ENCODE measurements at places on chromosomes 2 and 18.

- DNase-seq: no peak
Measured at GRCh38 chr2:182548031-182548950, 121.5 kb upstream of the PDE1A start.

- DNase-seq: no peak
Measured at GRCh38 chr2:190280565-190281350, 38.9 kb downstream of the HIBCH start.

DNA sequence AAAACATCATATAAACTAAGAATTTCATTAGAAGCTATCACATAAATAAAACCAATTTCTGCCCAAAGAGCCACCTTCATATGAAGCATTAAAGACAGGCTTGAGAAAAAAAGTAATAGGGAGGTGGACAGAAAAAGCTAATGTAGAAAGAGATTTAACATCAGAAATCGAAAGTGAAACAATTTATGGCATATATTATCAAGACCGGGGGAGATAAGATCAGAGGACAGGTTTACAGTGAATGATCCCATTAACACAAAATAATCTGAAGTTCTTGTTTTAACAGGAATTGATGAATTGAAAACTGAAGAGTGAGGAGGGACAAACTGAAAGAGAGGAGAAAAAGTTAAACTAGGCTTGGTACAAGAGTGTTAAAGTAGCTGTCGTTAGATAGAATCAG, 786.3 kb upstream of the FSHR start:
- no peak for DNase-seq

DNA sequence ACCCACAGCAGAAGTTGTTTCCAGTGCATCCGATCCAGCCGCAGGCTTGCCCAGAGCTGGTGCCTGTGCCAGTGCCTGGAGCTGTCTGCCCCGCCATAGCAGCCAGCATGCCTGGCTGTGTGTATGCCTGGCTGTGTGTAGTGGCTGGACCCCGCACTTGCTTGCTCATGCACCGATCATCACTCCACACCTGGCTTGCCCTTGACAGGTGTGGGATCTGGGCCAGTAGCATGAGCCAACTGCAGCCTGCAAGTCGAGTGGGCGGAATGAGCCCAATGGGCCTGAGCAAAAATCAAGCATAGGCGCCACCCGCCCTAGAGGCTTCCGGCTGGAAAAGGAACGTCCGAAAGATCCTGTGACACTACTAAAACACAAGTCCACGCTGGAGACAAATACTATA, 74.5 kb downstream of the EPB41L3 start:
- no peak for DNase-seq

DNA sequence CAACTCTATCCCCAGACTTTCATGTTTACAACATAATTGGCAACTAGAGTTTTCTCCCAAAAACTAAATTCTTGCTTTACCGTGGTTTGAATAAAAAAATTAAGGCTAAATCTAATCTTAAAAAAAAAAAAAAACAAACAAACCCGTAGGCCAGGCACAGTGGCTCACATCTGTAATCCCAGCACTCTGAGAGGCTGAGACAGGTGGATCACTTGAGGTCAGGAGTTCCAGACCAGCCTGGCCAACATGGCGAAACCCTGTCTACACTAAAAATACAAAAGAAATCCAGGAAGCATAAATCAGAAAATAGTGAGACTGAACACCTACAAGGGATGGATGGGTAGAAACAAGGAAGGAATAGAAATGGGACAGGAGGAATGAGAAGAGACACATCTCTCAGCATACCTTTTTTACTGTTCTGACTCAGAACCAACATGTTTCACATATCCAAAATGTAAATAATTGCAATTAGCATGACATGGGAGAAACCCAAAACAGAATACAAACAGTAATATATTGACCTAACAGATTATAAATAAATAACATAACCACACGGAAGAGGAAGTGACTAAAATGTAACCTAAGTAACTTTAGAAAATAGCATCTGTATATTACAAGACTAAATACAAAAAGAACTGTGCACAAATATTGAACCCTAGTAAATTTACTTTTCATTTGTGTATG, 17.5 kb downstream of the MGAT4A start:
- DNase-seq: no peak

DNA sequence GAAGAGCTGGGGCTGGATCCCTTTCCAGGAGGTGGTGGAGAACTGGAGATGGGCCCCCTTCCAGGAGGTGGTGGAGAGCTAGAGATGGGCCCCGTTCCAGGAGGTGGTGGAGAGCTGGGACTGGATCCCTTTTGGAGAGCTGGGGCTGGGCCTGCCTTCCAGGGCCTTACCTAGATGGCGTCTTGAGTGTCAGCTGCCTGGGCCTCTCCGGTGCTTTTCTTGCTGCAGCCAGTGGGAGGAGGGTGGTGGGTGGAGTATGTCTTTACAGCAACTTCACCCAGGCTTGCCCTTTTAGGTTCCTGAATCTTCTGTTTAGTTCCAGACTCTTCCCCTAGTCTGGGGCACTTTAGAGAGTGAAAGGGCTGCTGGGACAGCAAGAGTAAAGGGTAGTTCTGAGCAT, 19.1 kb upstream of the TXNDC2 start:
- DNase-seq: no peak

- DNase-seq: no peak
Measured at GRCh38 chr18:63216516-63217311, 102.9 kb downstream of the BCL2 start.

DNA sequence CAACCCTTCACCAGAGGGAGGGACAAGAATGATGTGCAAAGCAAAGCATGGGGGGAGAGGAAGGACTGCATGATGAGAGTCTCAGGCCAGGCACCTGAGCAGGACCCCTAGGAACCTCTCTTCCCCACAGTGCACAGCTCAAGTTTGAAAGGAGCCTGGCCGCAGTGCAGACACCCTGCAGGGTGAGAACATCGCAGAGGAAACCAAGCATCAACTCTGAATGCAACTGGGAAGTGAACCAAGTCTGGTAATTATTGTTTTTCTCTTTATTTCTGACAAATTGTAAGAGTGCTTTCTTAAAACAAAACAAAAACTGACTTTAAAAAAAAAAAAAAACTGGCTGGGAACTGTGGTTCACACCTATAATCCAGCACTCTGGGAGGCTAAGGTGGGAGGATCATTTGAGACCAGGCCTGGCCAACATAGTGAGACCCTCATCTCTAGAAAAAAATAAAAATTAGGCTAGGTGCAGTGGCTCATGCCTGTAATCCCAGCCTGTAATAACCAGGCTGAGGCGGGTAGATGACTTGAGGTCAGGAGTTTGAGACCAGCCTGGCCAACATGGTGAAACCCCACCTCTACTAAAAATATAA, 15.3 kb downstream of the NPC1 start:
- DNase-seq: no peak

GRCh38 chr2:135997380-135997779, 12.0 kb upstream of the DARS1 start:
- DNase-seq: no peak

DNA sequence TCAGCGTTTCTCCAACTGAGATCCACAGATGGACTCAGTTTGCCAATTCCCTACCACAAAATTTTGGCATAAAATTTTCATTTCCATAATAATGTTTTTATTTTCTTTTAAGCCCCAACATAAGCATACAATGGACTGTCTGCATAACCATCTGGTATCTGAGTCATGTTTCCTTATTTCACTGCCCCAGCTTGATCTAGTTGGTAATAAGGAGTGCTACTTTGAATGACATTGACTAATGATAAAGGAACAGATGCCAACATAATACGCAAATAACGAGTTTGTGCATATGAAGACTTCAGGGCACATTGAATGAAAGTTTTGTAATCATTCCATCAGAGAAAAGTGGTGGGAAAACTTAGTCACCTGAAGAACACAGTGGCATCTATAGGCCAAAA, 8.8 kb upstream of the MBD2 start:
- no peak for DNase-seq

GRCh38 chr2:236745420-236746210, 176.0 kb downstream of the ACKR3 start:
- DNase-seq: no peak

DNA sequence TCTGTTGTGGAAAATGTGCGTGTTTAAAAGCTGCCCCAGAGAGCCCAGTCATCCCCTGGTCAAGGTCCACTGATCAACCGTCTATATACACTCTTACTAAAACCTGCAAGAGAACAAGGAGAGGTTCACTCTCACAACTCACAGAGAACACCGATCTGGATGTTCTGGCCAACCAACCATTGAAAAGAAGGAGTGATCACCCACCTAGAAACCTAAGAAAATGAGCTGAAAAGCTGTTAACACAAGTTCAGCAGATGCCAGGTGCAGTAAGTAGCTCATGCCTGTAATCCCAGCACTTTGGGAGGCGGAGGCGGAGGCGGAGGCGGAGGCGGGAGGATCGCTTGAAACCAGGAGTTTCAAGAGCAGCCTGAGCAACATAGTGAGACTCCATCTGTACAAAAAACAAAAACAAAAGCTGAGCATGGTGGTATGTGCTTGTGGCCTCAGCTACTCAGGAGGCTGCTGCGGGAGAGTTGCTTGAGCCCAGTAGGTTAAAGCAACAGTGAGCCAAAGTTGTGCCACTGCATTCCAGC, 14.5 kb downstream of the ATG16L1 start:
- DNase-seq: no peak

GRCh38 chr18:49251451-49251850, 209.0 kb downstream of the DYM start:
- no peak for DNase-seq

DNA sequence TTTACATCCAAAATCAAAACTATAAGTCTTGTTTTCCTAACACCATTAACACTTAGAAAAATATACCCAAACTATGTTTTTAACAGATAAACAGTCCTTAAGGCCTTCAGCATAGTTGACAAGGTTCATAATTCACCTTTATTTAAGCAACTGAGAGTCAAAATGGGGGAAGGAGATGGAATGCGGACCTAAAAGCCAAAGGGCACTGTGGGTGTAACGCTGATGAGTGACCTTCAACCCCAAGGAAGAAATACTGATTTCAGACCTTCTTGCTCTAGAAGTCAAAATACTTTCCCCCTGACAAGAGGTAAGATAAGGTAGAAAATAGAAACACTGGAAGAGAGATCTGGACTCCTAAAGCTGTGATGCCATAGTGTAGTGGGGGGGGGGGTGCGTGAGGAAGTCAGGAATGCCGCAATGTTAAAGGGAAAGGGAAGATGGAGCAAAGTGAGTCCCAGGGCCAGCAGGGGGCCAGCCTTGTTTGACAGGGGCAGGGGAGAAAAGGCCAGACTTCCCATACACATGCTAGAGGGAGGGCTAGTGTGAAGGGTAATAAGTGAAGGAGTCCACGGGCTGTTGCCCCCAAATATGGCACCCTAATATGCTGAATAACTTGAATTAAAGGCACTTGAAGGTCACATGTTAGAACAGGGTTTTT, 31.4 kb downstream of the CCDC93 start:
- DNase-seq: no peak

DNA sequence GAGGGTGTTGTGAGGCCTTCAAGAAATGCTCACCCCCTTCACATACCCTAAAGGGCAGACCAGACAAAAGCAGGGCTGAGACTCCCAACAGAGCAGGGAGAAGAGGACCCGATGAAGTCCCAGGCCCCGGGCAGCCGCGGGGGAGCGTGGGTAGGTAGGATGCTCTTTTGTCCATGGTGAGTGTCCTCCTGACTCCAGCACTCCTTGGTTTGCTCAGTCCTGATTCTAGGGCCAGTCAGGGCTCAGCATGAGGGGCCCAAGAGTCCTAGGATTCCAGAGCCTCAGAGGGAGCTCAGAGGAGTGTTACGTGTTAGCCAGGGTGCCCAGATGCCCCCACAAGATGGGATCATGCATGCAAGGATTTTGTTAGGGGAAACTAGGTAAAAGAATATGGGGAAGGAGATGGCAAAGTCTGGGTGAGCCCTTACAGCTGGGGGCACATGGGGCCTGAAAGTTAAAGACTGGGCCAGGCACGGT, 64.8 kb downstream of the SMAD7 start:
- DNase-seq: no peak

DNA sequence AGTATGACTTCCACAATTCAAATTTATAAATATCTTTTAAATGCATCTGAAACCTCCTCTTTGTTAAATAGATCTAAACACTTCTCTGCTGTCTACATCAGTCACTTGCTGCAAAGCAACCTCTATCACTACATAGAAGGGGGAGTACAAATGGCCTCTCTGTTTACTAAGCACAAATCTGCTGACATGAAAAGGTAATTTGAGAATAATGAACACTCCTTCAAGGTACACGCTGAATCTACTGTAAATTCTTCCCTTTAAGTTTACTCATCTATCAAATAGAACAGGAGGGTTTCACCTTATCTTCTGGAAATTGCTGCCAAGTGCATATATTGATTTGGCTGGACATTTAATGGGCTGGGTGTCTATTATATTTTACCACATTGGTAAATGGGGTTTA, 879.6 kb downstream of the SUCLG1 start:
- no peak for DNase-seq

All from activated gamma-delta T cell (primary cell).